ENCODE measurements at places on chromosomes 3 and 15.

GRCh38 chr3:145159640-145160039, 1001.3 kb downstream of the PLOD2 start:
- DNase-seq = no peak

DNA sequence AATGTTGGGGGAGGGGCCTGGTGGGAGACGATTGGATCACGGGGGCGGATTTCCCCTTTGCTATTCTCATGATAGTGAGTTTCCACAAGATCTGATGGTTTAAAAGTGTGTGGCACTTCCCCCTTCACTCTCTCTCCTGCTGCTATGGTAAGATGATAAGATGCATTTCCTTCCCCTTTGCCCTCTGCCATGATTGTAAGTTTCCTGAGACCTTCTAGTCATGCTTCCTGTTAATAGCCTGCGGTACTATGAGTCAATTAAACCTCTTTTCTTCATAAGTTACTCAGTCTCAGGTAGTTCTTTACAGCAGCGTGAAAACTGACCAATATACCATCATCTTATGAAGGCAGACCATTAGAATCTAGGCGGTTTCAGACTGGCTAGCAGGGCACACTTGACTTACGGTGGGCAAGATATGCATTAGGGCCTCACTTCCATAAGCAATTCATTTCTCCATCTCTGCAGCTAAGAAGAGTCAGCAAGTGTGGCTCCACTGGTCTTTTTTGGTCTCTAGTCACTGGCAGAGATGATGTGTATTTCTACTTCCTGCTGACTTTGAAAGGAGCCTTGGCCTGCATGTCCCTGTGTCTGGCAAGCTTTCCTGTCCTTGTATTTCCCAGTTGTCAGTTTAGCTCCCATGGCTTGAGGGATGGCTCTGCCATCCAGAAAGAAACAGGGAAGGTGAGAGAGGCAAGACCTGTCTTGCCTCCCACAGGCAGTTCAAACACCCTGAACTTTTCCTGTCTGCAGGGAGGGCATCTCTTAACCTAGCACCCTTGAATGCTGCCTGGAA, 109.0 kb upstream of the ADAMTS9 start:
- DNase-seq = no peak

DNA sequence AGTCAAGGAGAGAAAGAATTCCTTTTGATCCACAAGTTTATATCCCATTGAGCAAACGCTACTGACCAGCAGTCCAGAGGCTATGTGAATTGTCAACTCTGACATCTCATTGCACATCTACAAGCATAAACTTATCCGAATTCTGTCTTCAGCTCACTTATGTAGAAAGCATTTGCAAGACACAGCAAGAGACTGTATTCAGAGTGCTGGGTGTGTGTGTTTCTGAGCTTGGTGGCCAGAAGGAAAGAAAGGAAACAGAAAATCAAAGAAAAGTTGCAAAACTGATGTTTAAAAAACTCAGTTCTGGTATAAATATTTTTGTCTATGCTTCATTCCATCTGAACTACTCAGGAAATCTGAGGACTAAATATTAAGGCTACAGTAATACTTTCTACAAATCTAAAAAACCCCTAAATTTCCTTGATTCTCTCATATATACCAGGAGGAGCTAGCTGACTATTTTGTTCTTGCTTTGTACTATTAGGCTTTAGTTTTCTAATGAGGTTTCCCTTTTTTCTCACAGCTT, 45.5 kb downstream of the LSAMP start:
- no peak for DNase-seq

DNA sequence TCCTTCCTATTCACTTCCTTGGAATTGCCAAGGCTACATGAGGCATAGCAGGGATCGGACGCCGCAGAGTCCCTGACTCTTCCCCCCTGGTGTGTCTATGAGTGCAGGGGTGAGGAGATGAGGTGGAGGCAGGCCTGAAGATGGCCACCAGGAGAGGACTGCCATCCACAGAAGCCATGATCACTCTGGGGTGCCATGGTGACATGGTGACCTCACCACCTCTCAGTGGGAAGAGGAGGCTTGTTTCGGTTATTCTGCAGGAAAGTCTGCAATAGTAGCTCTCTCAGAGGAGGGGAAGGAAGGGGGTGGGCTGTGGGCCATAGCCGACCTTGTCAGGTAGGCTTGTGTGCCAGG, 57.0 kb upstream of the LIMD1 start:
- no peak for DNase-seq

- DNase-seq = no peak
Observed at GRCh38 chr3:181888234-181888633, 176.5 kb downstream of the SOX2 start.

DNA sequence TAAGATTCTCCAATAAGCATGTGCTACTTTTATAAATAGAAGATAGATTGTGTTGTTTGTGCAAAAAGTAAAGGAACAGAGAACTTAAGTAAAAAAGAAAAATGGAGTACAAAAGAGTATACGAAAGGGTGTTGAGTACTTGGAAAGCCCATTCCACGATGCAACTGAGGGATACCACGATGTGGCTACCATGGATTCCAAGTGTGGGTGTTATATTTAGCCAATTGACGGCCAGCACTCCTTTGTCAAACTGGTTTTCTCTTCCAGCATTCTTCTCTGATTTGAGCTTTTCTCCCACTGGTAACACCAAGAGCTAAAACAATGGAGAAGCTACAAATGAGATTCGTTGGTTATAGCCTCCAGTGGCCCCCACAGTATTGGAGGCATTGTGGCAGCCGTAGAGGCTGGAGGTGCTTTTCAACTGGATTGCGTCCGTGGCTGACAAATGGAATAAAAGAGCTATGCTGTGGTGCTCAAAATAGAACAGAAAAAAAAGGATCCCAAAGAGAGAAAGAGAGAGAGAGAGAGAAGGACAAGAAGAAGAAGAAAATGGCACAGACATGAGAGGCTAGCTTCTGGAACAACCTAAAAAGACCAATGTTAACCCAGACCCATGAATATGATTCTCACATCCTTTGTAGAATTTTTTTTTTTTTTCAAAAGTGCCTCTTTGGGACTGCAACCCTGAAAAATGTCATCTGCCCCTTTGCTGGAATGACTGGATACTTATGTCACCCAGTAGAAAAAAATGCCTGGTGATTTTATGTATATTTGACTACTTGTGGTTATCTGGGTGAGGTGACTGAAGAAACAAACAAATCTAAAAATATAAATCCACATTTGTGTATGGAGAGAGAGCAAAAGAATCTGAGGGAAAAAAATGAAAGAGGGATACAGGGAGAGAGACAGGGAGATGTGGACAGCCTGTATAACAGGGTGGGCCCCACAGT, 345.1 kb downstream of the RORA start:
- no peak for DNase-seq

- DNase-seq = no peak
Observed at GRCh38 chr3:117305681-117306080, 596.1 kb downstream of the TUSC7 start.

GRCh38 chr15:88615303-88616107, 5.6 kb upstream of the AEN start:
- DNase-seq = no peak

- no peak for DNase-seq
Observed at GRCh38 chr15:68200016-68200861, 4.9 kb downstream of the CALML4 start.

DNA sequence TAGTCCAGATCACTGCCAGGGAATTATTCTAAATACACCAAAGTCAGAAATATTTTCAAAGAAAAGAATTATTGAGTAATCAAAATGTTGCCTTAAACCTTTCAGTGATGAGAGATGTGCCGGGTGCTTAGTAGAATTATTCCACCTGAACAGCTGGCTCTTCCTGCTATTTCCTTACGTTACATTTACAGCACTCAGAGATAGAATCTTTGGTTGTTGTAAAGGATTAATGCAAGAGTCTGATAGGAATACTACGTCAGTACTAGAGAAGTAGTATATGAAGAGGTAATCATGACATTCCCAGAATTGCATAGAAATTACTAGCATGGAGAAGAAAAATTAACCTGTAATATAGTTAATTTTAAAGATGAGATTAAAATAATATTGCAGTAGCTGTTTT, 50.9 kb upstream of the ZDHHC23 start:
- DNase-seq = no peak

DNA sequence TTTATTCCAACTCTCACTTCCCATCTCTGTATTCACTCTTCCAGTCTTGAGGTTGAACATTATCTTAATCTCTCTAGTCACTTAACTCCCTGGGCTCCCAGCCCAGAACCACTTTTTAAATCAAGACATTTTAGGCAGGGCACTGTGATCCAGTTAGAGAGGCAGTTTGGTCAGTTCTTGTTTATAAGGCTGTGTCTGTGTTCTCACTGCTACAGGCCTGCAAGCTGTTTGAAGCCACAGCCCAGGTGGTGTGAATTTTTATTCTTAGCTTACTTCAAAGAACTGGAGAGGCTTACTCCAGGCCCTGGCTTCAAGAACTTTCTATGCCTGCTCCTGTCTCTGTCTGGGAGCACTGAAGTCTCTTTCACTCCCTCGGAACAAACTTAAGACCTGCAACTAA, 906.1 kb downstream of the CADM2 start:
- no peak for DNase-seq

DNA sequence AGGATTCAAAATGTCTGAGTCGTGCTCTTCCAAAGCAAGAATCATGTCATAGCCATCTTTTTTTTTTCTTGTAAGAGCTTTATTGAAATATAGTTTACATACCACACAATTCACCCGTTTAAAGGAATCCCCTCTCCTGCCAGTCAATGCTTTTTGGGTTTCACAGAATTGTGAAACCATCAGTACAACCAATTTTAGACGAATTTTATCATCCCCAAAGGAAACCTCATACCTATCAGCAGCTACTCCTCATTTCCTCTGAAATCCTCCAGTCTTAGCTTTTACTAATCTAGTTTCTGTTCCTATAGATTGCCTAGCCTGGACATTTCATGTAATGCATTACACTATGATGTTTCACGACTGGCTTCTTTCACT, 39.6 kb downstream of the ADIPOQ start:
- DNase-seq = no peak

DNA sequence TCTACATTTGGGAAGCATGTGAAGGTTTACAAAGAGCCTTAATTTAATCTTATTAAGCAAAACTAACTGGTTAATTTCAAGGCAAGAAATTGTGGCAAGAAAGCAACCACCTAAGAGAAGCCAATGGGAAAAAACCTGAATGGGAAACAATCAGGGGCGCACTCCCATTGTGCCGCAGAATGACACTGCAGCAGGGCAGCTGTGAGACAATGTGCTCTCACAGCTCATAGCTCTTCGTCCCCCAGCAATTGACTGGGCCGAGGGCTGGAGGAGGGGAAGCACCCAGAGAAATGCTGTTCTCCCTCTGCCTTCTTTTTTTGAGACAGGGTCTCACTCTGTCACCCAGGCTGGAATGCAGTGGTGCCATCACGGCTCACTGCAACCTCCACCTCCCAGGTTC, 93.3 kb upstream of the RAD18 start:
- no peak for DNase-seq

DNA sequence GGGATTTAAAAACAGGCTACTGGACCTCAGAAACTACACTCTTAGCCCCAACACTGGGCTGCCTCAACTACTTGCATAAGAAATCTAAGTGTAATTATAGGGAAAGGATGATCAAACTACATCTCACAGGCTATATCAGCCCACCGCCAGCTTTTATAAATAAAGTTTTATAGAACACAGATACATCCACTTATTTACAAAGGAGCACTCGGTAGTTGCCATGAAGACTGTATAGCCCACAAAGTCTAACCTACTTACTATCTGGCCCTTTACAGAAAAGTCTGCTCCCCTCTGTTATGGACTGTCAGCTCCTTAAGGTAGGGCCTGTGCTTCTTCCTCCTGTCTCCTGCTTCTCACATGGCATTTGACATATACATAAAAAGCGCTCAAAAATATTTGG, 9.5 kb downstream of the OSBPL10 start:
- no peak for DNase-seq

DNA sequence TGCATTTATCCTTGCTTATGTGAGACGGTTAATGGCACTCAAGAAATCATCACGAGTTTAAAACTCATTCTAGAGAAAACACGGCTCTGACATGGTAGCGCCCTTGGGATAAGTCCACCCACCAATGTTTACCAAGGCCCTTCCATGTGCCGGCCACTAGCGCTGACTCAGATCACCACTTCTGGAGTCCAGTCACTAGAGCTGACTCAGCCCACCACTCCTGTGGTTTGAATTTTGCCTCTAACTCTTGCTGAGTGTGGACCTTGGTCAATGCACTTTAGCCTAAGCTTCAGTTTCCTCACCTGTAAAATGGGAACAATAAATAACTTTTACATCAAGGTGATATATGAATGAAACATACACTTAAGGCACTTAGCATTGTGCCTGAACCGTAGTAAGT, 358.4 kb upstream of the PROK2 start:
- DNase-seq = no peak

Measured in stimulated activated CD8-positive, alpha-beta memory T cell treated with anti-CD3 and anti-CD28 coated beads, Interleukin-2, amount 100 ng/mL, for 1 hour (primary cell).